Fibroblast of skin of right quadriceps (primary cell): ENCODE measurements at places on chromosomes 13 and 19.

DNA sequence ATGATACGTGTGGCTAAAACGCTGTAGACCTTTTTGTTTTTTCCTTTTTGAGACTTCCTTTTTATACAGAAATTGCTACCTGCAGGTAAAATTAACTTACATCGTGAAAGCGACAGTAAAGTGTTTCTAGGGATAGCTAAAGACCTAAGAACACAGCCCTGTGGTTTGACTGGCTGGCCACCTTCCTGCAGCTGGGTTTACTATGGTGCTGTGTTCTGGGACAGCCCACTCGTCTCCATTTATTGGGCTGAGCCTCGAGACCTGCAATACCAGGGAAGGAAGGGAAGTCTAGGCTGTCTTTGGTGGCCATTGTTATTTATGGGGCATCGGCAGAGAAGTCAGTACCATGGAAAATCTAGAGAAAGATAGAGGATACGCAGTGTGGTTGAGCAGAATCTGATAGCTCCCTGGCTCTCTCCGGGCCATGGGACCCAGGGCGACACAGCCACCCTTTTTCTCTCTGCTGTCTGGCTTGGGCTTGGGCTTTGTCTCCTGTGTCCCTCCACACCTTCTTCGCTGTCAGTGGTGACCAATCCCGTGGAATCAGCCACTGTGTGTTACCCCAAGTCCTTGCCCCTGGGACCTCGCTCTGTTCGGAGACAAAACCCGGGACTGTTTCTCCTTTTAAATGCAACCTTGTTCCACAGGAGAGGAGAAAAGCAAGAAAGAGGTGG lies 30.9 kb downstream of the ACTN4 start:
- DNase-seq: no peak

DNA sequence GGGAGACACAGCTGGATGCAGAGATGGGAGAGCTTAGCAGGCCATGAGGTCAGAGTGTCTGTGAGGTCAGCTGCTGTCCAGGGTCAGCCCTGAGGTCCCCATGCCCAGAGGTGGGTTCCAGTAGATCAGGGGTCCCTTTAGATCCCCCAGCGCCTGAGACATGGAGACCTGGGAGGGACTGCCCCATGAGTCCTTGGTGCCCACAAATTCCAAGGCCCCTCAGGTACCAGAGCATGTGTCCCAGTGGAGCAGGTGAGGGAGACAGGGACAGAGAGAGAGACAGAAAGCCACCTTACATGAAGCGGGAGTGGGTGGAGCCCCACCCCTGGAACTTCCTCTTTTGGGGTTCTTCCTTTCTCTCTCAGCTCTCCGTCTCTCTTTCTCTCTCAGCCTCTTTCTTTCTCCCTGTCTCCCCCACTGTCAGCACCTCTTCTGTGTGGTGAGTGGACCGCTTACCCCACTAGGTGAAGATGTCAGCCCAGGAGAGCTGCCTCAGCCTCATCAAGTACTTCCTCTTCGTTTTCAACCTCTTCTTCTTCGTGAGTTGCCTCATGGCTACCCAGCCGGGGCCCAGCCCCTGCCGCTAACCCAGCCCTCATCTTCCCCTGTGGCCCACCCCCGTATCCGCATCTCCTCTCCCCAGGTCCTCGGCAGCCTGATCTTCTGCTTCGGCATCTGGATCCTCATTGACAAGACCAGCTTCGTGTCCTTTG lies at the start of gene CD37:
TSS of gene CD37 (plus strand) at position 336 of the 713 bp plus-strand sequence. CDS start at position 471, 135 bp downstream.
- no peak for DNase-seq

GRCh38 chr13:102033857-102034331 lies 368.0 kb downstream of the FGF14 start:
- DNase-seq: no peak

GRCh38 chr19:50745221-50745620 lies 22.1 kb downstream of the CLEC11A start:
- no peak for DNase-seq

- DNase-seq: no peak
Observed at GRCh38 chr13:101204270-101205020, 211.9 kb downstream of the NALCN start.

DNA sequence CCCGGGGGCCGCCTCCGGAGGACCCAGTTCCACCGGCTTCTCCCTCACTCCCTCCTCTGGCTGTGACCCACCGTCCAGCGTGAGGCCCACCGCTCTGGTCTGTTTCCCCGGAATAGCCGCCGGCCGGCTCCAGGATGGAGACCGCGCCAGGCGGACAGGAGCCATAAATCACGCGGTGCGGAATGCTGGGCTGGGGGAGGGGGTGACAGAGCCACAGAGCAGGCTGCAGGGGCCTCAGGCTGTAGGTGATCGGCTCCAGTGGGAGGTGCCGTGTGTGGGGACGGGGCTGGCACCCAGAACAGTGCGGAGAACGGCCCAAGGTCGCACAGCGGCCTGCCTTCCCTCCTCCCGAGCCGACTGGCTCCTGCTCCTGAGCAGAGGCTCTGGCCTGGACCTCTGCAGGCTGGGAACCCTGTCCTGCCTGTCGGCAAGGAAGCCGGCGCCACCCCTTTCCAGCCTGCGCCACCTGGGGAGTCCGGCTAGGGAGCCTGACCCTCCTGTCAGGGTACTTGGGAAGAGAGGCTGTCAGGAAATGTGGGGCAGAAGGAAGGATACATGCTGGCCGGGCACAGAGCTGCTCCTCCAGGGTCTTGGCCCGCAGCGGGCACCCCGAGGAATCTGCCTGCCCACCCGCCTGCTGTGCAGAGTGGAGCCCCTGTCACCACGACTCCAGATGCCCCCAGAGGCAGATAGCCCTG lies 8.3 kb downstream of the PIAS4 start:
- peak; percentile 17 for DNase-seq

GRCh38 chr13:51255556-51255955 lies 33.4 kb downstream of the FAM124A start:
- DNase-seq: no peak

DNA sequence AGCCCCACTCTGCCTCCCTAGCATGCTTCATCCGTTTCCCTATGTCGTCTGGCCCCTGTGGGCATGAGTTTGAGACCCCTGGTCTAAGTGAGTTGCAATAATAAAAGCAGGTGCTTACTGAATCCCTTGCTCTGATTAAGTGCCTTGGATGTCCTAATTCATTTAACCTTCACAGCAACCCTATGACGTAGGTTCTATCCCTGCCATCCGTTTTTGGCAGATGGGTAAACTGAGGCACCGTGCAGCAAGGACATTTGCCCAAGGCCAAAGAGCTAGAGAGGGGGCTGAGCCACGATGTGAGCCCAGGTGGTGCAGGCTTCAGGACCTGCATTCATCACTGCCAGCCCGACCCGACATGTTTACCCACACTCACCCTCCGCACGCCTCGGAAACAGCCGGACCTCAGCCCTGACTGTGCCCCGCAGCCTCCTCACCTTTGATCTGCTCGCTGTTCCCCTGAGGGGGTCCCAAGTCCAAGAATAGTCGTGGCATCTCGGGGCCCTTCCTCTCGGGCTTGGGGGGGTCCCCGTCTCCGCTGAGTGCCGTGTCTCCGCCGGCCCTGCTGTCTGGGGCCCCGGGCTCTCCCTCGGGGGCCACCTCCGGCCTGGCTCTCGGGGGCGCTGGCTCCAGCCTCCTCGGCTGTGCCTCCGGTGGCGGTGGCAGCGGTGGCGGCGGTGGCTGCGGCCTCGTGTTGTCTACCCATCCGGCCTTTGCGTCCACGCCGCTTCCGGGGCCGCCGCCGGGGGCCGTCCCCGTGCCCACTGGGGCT lies 14.5 kb downstream of the LMTK3 start:
- DNase-seq: no peak

DNA sequence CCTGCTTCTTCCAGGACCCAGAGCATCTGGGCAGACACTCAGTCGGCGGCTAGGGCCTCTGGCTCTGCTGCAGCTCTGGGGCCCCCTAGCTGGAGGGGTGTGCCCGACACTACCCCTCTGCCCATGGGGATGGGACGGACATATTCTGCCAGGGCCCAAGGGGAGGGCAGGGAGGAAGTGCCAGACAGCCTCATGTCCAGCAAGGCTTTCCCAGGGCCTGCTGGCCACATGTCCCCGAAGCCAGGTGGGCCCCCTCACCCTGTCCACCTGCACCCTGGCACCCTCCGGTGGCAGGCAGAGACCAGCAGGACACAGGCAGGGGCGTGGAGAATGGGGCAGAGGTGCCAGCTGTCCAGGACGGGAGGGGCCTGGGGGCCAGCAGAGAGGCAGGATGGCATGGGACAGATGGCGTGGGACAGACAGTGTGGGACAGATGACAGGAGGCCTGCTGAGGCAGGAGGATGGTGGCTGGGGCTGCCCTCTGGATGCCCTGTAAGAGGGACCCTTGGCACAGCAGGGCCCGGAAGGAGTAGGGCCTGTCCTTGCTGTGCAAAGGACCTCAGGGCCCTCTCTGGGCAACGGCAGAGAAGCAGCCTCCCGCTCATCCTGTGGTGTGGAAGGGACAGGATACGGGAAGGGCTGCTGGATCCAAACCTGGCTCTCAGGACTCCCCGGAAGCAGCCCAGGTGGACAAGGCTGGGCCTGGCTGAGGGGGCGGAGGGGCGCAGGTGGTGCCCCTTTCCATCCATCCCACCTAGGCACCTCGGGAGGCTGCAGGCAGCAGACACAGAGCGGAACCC lies 29.1 kb downstream of the CEBPG start:
- DNase-seq: no peak

DNA sequence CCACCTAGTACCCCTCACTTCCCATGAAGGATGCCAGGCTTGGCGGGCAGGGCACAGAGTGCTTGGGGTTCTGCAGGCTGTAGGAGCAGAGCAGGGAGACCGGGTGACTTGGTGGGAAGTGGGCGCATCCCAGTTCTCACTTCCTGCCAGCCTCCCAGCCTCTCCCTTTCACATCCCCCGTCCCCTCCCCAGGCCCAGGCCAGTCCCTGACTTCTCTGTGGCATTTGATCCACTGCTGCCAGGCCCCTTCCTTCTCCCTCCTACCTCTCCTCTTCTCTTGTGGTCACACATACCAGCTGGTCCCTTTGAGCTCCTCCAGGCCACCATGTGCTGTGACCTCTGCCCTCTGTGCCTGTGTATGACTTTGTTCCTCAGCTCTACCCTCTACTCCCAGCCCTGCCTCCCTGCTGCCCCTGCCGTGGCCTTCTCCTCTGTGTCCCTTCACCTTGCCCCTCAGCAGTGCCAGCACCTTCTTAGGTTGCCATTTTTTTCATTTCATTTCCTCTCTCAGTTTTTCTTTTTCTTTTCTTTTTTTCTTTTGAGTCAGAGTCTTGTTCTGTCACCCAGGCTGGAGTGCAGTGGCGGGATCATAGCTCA lies 19.5 kb downstream of the MYO1F start:
- no peak for DNase-seq

GRCh38 chr19:42229301-42229854 lies 9.3 kb downstream of the ZNF526 start:
- no peak for DNase-seq
